CD4-positive, alpha-beta T cell treated with Interleukin-12 subunit alpha and Interleukin-12 subunit beta, for 1 hour (primary cell): ENCODE measurements at places on chromosomes 1 and 21.
A peak's percentile ranks its signal among the peaks of the same experiment; 100 is the strongest.

DNA sequence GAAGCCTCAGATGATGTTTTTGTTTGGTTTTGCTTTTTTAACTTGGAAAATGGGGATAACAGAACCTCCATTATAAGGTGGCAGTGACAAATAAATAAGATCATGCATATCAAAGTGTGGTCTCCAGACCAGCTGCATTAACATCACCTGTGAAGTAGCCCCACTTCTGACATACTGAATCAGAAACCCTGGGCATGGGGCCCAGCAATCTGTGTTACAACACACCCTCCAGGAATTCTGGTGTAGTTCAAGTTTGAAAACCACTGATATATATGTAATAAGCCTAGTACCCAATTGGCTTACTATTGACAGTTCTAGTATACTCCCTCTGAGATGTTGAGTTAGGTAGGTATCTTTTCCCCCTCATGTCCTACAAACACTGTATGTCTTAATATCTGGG, 24.1 kb upstream of the RNF19B start:
- DNase-seq: no peak

DNA sequence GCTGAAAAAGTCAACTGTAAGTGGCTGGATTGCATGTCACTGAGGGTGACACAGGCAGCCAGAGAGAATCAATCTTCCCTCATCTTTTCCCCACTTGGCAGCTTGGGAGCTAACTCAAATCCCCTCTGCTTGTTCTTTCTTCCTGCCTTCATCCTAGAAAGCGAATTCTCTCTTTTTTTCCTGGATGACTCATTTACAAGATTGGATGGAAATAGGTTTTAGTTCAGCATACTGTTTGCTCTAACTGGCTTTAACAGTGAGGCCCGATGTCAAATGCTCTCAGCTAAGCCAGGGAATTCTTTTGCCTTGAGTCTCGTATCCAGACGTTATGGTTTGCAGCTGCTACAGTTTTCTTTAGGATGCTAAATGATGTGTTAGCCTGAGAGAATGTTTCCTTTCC, 72.7 kb downstream of the HUNK start:
- no peak for DNase-seq

DNA sequence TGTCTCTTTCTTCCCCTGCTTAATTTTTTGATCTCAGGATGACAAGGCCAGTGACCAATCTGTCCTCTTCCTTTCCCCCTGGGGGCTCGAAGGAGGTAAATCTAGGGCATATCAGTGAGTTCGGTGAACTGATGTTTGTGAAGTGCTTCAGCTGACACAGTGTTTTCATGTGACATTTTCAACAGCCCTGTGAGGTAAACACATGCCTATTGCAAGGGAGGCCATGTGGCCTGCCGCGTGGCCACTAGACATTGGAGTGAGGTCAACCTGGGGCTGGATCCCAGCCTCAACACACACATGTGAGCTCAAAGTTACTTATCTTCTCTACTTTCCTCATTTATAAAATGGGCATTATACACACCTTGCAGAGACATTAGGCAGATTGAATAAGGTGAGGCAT, 126.3 kb downstream of the PLPP3 start:
- no peak for DNase-seq

GRCh38 chr1:185288435-185288834, 28.6 kb downstream of the IVNS1ABP start:
- DNase-seq: no peak

- no peak for DNase-seq
These were observed 23.0 kb upstream of the ABCD3 start for GRCh38 chr1:94395231-94395630.

DNA sequence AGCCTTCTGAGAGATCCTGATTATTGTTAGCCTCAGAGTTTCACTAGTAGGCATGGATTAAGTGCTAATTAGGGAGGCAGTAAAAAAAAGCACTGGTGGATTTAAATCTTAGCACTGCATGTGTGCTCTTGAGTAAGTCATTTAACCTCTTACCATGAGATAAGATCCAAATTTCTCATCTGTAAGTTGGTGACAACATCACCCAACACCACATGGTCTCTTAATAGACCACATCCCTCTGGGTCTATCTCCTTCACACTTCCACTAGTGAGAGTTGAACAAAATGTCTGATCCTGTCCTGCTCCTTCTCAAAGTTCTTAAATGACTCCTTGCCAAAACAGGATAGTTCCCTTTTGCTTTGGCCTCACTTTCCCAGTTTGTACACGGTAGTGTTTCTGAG, 29.5 kb upstream of the DMRTA2 start:
- no peak for DNase-seq

GRCh38 chr1:108551137-108551862, 8.6 kb upstream of the EEIG2 start:
- no peak for DNase-seq

- no peak for DNase-seq
These were observed 176.7 kb upstream of the CTTNBP2NL start for GRCh38 chr1:112219267-112219666.

GRCh38 chr1:62103846-62104245, 90.8 kb upstream of the L1TD1 start:
- no peak for DNase-seq

- DNase-seq: no peak
These were observed 162.0 kb downstream of the RUNX1 start for GRCh38 chr21:34887105-34887442.

DNA sequence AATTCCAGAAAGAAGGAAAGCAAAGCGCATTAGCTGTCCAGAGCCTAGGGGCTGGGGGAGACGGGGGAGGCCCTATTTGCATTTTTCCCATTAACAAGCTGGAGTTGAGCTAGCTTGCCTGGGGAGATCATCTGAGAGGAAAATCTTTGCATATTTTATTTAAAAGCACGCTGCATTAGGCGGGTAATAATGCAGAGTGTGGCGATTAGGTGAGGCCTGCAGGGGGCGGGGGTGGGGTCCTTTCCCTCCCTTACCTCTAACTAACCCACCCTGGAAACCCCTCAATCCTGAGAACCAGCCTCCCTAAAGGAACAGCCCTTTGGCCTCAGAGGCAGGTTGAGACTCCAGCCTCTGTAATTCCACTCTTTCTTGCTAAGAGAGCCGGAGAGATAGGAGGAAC, 16.2 kb downstream of the C1orf216 start:
- no peak for DNase-seq

GRCh38 chr1:65207317-65207716, 59.3 kb downstream of the AK4 start:
- DNase-seq: no peak

- no peak for DNase-seq
These were observed 4.0 kb upstream of the CDA start for GRCh38 chr1:20584890-20585289.

GRCh38 chr1:174110053-174110452, 49.3 kb upstream of the RABGAP1L start:
- no peak for DNase-seq

DNA sequence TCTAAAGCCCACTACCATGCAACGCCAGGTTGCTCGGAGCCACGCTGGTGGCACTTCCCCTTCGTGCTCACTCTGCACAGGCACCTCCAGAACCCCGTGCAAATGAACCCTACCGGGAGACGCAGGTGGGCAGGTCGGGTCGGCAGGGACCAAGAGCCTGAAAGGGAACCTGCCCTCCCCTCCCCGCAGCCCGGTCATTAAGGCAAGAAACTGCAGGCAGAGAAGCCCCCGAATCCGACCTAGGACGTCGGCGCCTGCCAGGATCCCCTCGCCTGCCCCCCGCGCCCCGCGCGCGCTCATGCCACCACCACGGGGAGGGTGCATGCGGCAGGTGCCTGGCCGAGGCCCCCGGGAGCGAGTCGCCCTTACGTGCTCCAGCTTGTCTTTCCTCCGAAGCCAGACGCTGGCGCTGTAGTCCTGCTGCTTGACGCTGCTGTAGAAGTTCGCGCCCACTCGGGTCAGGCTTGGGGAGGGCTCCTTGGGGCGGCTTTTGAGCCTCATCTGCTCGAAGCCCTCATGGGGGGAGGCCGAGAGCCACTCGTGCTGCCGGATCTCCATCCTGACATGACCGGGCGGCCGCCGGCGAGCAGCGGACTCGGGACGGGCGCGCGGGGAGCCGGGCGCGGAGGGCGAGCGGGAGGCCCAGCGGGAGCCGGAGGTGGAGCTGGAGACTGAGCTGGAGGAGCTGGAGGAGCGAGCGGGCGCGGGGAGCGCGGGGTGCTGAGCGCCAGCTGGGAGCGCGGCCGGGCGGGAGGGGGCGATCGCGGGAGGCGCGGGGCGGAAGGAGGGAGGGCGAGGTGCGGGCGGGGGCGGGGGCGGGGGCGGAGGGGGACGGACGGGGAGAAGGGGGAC, 552 bp downstream of the PLD5 start:
- DNase-seq: no peak

DNA sequence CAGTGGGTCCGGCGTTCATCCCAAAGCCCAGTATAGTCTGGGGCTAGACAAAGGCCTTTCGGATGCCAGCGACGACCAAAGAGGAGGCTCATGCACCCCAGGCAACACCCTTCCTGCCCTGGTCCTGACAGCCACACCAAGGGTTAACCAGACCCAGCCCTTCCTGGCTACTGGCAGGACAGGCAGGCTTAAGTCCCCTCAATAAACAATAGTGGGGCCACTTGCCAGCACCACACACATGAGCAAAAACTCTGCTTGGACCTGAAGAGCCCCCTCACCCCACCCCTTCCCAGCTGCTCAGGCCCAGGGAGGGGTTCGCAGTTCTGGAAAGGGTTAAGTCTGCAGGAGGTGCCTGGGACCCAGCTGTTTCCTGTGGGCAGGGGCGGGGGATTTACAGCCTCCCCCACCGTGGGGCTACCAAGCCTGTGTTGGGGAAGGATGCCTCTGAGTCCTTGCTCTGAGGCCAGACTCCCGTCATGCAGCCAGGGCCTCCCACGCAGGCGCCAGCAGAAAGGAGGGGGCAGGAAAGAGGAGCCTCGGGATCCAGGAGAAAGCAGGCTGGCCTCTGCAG, 18.2 kb downstream of the PHLDA3 start:
- DNase-seq: no peak

GRCh38 chr1:119141020-119141424, 569 bp upstream of the WARS2 start:
- peak; percentile 53 for DNase-seq

DNA sequence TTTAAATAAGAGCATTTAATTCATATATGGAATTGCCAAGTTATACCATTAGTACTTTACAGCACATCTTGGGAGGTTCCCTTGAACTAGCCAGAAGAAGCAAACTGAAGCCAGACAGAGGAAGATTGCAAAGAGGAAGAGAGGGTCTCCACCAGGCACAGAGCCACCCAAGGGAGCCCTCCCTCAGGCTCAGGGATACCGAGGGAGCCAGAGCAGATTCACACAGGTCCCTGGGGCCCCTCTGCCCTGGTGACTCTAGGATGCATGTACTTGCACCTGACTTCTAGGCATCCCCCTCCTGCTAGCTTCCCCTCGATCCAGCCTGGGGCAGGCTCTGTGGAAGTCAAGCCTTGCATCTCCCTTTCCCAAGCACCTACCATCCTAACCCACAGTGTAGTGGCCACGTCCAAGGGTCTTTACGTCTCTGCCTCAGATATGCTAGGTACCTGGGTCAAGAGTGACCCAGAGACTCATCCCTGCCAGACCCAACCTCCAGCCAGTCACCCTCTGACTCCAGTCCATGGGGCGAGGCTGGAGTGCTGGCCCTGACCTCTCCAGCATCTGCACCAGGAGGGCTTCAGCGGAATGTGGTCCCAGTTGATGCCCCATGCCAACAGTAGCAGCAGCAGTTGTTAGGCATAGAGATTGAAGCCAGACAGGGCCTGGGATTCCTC, 6.4 kb downstream of the IFNAR2 start:
- no peak for DNase-seq
